ENCODE measurements at places on chromosomes 4 and X.

GRCh38 chr4:95355021-95355420 is 193.8 kb downstream of the UNC5C start:
- no peak for DNase-seq

- DNase-seq = no peak
Measured at GRCh38 chr4:87092389-87093141, 127.9 kb downstream of the KLHL8 start.

DNA sequence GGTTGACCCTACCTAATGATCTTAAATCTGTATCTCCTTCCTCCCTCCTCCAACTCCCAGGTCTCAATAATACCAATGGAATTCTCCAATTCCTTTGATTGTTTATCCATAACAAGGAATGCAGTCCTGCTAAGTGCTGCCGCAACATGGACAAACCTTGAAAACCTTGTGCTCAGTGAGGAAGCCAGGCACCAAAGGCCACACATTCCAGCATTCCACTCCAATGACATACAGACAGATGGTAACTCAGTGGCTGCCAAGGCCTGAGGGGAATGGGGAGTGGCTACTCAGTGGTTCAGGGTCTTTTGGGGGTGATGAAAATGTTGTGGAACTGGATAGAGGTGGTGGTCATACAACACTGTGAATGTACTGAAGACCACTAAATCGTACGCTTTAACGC is 10.4 kb downstream of the HAUS7 start:
- DNase-seq = no peak

- no peak for DNase-seq
Measured at GRCh38 chr4:39559626-39560025, 32.4 kb upstream of the UGDH start.

DNA sequence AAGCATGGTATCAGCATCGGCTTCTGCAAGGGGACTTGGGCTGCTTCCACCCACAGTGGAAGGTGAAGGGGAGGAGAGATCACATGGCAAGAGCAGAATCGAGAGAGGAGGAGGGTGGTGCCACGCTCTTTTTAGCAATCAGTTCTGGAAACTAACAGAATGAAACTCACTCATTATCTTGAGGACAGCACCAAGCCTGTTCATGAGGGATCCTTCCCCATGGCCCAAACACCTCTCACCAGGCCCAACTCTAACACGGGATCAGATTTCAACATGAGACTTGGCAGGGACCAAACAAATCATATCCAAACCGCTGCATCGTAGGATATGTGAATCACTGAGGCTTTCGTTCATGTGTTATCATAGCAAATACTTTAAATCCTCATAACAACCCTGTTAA is 125.5 kb downstream of the GPC3 start:
- DNase-seq = no peak

DNA sequence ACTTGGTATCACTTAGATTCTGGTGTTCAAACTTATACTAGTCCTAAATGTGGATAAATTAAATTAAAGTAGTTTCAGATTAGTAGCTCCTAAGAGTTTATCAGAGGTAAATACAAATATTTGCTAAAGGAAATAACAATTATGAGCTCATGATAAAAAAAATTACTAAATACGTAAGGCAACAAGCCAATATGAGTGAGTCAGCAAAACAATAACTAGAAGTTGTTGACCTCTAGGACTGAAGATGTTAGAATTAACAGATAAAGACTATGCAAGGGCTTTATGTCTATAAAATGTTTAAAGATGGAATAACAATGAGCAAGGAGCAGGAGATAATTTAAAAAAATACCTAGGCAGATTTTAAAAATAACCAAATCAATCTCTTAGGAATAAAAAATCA is 195.8 kb downstream of the CLCN4 start:
- no peak for DNase-seq

GRCh38 chr4:1538096-1538410 is 131.8 kb upstream of the NKX1-1 start:
- no peak for DNase-seq

GRCh38 chr4:185941461-185941860 is 127.5 kb upstream of the TLR3 start:
- DNase-seq = no peak
